ENCODE measurements at places on chromosomes 3 and 15. TPM values are rescaled to one million over a fixed set of nuclear protein-coding genes. Genes with fewer than 3 reads are reported as not detected.

DNA sequence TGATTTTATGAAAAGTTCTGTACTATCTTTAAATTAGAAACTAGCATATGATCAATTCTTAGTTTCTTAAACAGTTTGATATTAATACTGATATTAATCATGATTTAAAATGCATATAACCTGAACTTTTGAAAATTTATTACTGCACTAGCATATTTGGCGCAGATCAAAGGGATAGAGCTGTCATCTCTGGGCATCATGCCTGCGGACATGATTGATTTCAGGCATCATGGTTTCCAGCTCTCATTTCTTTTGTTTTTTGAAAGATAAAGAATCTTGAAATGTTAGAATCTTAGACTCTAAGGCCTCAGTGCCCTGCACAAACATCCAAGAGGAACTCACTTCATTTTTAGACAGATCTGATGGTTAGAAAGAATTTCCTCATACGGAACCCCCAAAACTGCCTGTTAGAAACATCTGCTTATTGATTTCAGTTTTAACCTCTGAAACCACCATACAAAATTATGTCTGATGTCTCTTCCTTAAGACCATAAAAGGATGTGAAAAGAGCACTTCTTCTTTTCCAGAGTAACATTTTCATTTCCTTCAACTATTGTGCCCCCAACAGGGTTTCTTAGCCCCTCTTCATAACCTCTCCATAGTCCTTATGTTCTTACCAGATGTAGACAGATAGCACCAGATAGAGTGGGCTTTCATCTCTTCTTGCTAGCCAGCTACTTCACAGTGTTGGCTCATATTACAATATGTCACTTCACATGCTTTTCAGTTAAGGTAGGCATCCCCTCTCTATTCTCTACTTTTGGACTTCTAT lies 110.8 kb downstream of the BBX start:
- H3K4me3 ChIP-seq: no peak overlapping the region
- H3K4me1 ChIP-seq: no peaks in the 10 kb centered on the region
- H3K36me3 ChIP-seq: no peaks in the 10 kb centered on the region
- no peak overlapping the region for H3K27ac ChIP-seq

GRCh38 chr3:59191651-59192050 lies 141.8 kb upstream of the CFAP20DC start:
- H3K27me3 ChIP-seq: no peaks in the 10 kb centered on the region
- no peaks in the 10 kb centered on the region for H3K36me3 ChIP-seq
- H3K27ac ChIP-seq: no peak overlapping the region
- no peaks in the 10 kb centered on the region for H3K4me1 ChIP-seq
- DNase-seq: no peak

DNA sequence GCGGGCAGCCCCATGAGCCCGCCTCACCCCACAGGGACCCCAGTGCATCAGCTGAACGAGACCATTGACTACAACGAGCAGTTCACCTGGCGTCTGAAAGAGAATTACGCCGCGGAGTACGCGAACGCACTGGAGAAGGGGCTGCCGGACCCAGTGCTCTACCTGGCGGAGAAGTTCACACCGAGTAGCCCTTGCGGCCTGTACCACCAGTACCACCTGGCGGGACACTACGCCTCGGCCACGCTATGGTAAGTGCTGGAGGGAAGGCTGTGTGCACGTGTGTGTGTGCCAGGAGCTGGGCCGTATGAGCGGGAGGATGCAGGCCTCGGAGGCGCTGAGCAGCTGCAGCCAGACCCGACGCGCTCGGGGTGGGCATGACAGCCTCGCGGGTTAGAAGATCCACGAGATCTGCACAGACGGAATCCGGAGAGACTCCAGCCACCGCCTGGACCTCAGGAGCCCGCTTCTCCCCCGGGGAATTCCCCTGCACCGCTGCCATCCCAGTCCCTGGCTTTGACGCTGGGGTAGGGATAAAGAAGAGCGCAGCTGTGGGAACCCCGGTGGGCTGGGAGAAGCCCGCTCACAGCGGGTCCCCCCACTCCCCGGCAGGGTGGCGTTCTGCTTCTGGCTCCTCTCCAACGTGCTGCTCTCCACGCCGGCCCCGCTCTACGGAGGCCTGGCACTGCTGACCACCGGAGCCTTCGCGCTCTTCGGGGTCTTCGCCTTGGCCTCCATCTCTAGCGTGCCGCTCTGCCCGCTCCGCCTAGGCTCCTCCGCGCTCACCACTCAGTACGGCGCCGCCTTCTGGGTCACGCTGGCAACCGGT lies 2.6 kb downstream of the DUOXA2 start:
- H3K4me1 ChIP-seq: peaks cover 41% of the 10 kb centered on the region
- H3K27me3 ChIP-seq: no peaks in the 10 kb centered on the region
- H3K27ac ChIP-seq: no peak overlapping the region
- no peaks in the 10 kb centered on the region for H3K36me3 ChIP-seq
- no peak overlapping the region for H3K4me3 ChIP-seq
- DNase-seq: no peak

DNA sequence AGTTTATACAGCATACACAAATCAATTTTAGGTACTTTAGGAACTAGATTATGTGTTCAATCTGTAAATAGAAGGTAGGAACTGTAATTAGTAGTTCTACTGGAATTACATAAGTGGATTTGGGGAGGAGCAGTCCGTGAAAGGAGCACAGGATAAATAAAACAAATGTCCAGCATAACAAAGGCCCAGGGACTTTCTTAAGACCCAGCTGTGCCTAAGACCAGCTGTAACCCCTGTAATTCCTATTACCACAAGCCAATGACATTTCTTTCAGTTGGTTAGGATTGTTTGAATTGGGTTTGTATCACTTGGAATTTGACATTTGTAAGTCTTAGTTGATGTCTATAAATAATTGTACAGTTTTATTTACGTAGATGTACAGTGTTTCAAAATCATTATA lies 4.8 kb upstream of the ZBTB20 start:
- no peaks in the 10 kb centered on the region for H3K36me3 ChIP-seq
- no peak overlapping the region for H3K27ac ChIP-seq
- H3K27me3 ChIP-seq: no peaks in the 10 kb centered on the region
- H3K4me1 ChIP-seq: peaks cover 8% of the 10 kb centered on the region
- DNase-seq: no peak

CCPG1 gene
- total RNA-seq: 64.3 TPM

DNA sequence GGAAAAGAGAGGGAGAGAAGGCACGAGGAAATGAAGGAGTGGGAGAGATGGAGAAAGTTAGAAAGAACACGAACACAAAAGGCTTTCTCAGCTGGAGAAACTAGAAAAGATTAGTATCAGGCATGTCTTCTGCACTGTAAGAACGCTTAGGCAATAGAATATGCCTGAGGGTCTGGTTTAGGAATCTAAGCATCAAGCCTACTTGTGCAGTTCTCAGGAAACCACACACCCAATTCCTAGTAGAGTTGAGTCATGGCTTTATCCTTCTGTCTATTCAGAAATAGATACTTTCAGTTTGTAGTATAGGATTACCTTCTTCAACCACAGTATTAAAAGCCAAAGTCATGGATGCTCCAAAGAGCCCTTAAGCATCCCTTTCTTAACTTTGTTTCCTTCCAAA lies 969.4 kb downstream of the NTRK3 start:
- H3K4me3 ChIP-seq: no peak overlapping the region
- no peaks in the 10 kb centered on the region for H3K27me3 ChIP-seq
- DNase-seq: no peak
- H3K27ac ChIP-seq: no peak overlapping the region
- H3K36me3 ChIP-seq: no peaks in the 10 kb centered on the region
- no peaks in the 10 kb centered on the region for H3K4me1 ChIP-seq

GRCh38 chr3:145177828-145178227 lies 983.2 kb downstream of the PLOD2 start:
- DNase-seq: no peak
- H3K27ac ChIP-seq: no peak overlapping the region
- H3K4me3 ChIP-seq: no peak overlapping the region

GRCh38 chr3:131620977-131621376 lies 118.2 kb upstream of the MRPL3 start:
- H3K4me1 ChIP-seq: no peaks in the 10 kb centered on the region
- no peaks in the 10 kb centered on the region for H3K27me3 ChIP-seq
- DNase-seq: no peak
- no peak overlapping the region for H3K27ac ChIP-seq
- no peaks in the 10 kb centered on the region for H3K36me3 ChIP-seq

GRCh38 chr3:166283840-166284239 lies 446.6 kb upstream of the BCHE start:
- H3K27ac ChIP-seq: no peak overlapping the region
- no peaks in the 10 kb centered on the region for H3K27me3 ChIP-seq
- H3K4me1 ChIP-seq: no peaks in the 10 kb centered on the region
- no peaks in the 10 kb centered on the region for H3K36me3 ChIP-seq
- DNase-seq: no peak

All from body of pancreas (tissue), 4 donors.